ENCODE measurements at places on chromosomes 3 and 15.

DNA sequence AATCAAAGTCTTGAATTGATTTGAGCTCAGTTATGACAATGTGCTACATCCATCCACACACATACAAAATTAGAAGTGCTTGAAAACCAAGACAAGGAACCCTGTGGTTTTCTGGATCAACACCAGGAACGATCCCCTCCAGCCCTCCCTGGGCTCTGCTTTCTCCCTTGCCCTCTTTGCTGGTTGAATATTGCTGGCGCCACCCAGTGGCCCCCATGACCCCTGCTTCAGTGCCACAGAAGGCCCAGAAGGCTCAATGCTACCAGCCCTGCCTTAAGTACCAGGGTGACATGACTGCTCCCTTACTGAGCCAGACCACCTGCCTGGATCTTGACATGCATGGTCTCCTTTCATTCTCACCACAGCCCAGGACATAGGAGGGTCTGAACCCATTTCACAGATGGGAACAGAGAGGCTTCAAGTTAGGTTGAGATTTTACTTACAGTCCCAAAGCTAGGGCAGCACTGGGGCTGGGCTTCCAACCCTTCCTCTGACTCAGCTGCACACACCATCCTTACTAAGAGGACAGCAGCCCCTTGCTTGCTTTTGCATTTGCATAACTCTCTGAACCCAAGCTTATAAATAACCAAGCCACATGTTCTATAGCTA, 15.0 kb downstream of the IL12A start:
- DNase-seq = no peak

DNA sequence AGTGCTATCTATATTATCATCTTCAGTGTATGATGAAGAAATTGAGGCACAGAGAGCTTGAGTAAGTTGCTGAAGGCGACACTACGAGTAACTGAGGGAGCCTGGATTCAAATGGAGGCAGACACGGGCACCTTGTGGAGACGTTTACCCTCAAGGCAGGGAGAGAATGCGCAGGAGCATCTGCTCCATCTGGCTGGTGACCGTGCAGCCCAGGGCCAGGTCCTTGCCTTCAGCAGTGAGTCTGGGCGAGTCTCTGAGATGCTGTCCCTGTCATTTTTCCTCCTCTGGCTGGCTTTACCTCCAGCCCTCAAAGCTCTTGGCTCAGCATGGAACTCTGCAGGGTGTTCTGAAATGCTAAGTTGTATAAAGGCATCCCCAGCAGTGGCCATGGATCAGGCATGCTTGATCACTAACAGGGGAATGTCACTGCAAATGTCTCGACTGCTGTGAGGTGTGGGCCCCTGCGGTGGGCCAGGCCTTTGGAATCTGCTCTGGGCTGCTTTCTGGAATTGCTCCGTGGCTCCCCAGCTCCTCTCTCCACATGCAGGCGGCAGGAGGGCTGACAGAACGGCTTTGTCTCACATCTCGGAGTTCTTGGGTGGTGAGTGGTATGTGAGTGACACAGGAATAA, 19.7 kb downstream of the SPSB4 start:
- no peak for DNase-seq

DNA sequence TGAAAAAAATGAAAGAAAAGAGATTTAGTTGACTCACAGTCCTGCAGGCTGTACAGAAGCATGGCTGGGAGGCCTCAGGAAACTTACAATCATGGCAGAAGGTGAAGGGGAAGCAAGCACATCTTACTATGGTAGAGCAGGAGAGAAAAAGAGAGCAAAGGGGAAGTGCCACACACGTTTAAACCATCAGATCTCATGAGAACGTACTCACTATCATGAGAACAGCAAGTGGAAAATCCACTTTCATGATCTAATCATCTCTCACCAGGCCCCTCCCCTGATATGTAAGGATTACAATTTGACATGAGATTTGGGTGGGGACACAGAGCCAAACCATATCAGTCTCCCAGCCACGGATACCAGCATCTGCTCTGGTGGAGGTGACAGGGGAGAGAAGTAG, 50.8 kb upstream of the CPOX start:
- DNase-seq = no peak

DNA sequence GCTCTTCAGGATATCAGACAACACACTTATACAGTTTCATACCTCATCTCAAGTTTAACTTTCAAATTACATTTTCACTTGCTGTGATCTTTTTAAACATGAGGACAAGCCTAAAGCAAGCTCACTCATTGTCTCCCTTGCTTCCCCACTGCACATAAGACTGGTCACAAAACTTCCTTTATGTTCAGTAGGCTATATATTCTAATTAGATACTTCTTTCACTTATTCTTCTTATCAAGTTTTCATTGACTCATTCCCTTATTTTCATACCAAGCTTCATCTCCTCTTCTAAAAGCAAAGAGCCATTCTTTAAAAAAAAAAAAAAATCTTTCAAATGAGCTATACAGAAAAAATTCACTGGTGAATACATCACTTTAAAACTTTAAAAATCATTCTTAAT, 62.6 kb downstream of the ESYT3 start:
- DNase-seq = no peak

- no peak for DNase-seq
Measured at GRCh38 chr3:172717493-172718088, 6.7 kb upstream of the NCEH1 start.

- DNase-seq = no peak
Measured at GRCh38 chr3:10553591-10554235, 48.3 kb upstream of the ATP2B2 start.

DNA sequence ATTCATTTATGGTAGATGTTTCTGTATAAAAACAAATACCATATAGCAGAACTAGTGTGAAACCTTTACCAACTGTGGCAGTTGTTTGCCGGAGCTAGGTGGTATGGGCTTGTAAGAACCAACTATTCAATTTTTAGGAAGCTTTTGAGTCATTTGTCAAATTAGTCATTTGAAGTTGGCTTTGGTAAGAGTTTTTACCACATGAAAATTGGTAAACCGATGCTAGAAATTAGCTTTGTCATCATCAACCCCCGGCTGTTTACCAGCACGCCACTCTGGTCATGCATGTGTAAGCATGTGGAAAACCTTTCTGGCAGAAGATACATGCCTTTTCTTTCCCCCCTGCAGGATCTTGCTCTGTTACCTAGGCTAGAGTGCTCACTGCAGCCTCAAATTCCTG, 63.3 kb downstream of the IL1RAP start:
- no peak for DNase-seq

DNA sequence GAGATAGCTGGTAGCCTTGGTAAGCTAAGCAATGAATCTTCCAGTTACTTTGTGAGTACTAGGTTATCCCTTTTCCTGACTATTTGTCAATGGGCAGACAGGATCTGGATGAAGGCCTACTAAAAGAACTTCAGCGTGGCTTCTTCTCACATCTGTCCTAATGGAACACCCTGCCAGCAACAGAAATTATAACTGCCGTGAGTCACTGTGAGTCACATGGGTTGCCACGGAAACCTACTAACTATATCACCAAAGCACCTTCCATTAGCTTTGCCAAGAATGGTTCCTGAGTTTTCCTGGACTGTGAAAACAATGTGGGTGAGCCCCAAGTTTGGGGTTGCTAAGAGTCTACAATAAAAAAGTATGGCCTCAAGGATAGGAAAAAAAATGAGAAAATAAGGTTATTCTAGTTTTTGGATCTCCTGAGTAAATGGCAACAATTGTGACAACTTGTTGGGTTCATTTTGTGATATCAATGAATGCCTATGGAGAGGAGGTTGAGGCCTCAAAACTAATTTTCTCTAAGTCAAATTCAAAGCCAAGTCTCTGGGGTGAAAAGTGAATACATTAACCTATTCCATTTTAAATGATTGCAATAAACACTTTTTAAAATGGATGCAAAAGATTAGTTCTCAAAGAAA, 195.1 kb upstream of the ICE2 start:
- peak; percentile 14 for DNase-seq

DNA sequence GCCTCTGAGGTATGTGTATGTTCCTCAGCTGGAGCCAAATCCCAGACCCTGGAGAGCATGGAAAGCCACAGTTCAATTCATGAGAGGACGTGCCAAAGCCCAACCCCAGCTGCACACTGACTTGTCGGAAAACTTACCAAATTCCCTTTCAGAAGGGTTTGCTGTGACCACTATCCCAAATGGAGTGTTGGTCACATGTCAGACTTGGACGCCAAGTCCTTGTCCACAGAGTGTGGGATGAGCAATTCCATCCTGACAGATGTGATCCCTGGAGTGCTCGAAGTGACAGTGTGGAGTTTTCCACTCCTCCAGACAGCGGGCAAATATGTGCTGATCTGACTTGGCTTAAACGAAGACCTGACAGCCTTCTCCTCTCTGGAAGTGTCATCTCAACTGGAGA, 71.2 kb downstream of the RORA start:
- DNase-seq = no peak

DNA sequence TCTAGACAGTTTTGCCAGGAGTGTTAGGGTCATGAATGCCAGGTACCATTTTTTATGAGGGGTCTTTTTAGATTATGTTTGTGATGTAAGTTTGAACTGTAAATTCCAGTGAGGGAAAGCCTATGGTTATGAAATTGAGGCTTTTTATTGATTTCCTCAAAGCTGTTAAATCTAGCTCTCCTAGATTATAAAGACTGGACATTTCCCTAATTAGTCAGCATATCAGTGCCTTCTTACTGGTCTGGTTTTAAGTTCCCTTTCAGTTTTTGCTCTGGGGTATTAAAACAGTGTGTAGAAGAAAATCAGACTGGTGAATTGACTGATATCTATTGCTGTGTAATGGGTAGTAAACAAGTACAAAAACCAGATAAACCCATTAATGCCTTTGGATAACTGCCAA, 39.2 kb downstream of the LRRC49 start:
- DNase-seq = no peak

DNA sequence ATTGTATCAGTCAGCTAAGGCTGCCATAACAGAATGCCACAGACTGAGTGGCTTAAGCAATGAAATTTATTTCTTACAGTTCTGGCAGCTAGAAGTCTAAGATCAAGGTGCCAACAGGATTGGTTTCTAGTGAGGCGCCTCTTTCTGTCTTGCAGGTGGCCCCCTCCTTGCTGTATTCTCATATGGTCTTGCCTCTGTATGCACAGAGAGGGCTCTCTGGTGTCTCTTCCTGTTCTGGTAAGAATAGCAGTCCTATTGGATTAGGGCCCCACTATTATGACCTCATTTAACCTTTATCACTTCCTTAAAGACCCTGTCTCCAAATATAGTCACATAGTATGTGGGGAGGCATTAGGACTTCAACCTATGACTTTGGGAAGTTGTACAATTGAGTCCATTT, 253.9 kb downstream of the EDEM1 start:
- no peak for DNase-seq

- DNase-seq = no peak
Measured at GRCh38 chr15:61200626-61201025, 28.5 kb downstream of the RORA start.

DNA sequence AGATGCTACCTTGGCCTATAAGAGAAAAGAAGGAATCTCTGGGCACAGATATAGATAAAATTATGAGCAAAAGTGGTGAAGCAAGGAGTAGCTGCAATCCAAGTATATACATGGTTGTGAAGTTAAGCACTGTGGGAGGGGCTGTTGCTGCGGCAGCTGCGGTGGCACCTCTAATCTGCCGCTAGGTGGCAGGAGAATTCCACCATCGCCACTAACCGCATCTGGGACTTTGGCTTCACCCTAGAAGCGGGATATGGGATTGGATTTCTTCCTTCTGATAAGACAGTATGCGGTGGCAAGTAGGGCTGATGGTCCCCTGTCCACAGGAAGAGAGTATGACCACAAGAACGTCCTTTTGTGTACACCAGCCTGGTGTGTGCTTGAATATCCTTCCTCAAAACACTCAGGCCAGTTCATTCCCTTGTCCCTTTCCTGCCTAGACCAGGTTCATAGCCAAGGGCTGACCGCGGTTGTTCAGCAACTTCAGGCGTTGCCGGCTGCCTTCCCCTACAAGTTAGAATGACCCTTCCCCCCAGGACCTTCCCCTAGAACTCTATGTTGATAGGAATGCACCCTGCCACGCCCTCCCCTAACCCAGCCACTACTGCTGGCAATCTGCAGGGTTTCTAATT, 5.1 kb downstream of the MAGEL2 start:
- no peak for DNase-seq

DNA sequence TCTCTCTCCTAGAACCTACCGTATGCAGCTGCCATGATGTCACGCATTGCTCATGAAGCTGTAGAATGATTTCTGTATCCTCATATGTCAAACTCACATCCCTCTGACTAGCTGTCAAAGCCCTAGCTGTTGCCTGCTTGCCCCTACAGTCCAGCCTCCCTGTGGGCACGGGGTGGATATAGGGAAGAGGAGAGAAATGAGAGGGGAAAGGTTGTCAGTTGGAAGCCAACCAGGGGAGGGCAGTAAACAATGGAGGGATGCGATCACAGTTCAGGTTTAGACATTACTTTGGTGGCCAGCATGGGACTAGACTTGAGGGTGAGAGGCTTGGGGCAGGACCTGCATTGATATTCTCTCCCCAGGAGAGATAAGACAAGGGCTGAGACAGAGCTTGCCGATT, 1.7 kb upstream of the HDGFL3 start:
- no peak for DNase-seq

GRCh38 chr15:67906382-67906781, 66.5 kb upstream of the RNU6-1 start:
- DNase-seq = no peak

- DNase-seq = no peak
Measured at GRCh38 chr3:72095521-72095920, 310.6 kb upstream of the PROK2 start.

GRCh38 chr15:74545776-74546656, 5.0 kb downstream of the ARID3B start:
- DNase-seq = peak; percentile 91

GRCh38 chr3:46987743-46988401, 8.4 kb downstream of the NBEAL2 start:
- DNase-seq = peak; percentile 63

GRCh38 chr15:71152542-71152941, 37.3 kb downstream of the THSD4 start:
- DNase-seq = no peak

- DNase-seq = no peak
Measured at GRCh38 chr3:143309705-143310104, 190.1 kb downstream of the CHST2 start.

DNA sequence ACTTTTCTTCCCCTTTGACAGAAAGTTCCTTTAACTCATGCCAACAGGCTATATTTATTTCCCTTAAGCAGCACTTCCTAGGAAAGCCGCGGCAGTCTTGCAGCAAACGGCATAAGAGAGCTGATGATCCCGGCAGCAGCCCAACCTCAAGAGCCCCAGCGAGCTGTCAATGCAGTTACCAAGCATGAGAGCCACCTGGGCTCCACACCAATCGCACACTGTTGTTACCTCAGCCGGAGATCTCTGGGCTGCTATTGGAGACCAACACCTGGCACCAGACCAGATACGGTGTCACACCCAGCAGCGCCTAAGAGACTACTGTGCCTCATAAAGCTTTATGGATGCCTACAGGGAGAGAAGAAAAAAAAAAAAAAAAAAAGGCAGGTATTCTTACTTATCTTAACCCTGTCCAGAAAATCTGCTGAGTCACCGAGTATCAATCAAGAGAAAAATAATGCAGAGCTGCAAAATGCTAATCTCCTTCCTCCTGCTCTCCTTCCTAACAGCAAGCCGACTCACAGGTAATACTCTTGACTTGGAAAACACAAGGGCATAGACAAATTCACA, 11.7 kb downstream of the ABCC5 start:
- DNase-seq = no peak

GRCh38 chr3:32140943-32141342, 34.5 kb downstream of the GPD1L start:
- no peak for DNase-seq
